ENCODE measurements at places on chromosomes 3 and 15. TPM values are rescaled to one million over a fixed set of nuclear protein-coding genes. Genes with fewer than 3 reads are reported as not detected.

MEIS2 gene
- total RNA-seq, result 151 TPM

GRCh38 chr3:125061170-125061569 lies 5.4 kb upstream of the HEG1 start:
- DNase-seq, result no peak

DNA sequence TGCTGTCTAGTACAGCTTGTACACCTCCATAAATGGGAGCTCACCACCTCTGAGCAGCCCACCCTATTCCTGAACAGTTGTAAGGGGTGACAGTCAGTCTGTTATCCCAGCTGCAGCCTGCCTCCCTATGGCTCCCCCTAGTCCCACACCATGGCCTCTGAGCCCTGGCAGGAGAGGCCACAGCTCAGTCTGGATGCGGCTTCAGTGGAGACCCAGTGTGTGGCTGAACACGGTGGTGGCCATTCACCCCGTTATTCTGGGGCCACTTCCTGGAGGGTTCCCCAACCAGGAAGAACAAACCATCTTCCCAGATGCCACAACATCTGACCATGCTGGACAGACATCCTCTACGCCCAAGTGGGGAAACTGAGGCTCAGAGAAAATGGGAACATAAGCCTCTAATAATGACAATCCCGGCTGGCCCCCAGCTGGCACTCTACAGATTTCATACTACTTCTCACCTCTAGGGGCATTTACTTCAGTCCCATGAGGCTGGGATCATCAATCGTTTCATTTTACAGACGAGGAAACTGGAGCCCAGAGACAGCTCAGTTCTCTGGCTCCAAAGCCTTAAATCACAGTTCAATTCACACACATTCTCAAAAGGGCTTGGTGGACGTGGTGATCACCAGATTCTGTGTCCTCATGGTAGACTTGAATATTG lies 9.2 kb upstream of the GRIP2 start:
- DNase-seq, result no peak

DNA sequence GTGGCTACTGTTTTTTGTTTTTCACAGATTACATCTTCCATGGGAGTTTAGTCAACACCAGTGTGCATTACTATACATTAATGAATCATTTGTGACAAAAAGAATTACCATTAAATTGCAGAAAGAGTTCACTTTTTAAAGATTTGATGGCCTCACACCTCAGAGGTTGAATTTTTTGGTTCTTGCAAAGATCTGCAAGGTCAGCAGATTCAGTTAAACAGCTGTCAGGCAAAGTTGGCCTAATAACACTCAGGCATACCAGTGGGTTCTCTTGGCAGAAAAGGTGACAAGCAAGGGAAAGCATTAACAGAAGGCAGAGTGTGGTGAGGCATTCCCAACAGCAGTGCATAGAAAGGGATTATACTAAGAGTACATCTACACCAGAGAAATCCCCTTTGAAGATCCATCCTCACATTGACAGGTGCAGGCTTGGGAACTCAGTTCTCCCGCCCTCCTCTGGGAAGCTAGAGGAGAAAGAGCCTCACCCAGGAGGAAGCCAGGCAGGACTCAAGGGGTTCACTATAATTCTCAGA lies 24.3 kb upstream of the PTX3 start:
- no peak for DNase-seq

DNA sequence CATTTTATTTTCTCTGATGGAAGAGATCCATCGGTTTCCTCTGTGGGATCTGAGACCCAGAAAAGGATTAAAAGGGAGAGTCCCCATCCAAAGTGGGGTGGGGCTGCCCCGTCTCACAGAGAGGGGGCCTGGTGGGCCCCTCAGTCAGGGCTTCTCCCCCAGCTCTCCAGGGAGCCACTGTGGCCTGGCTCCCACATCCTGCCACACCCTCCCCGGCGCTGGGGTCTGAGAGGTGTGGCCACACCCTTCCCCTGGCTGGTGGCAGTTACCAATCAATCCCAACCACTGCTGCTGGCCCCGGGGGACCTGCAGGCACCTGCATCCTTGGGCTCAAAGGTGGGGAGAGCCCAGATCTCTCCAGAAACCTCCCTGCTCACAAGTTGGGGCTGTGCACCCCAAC lies 161.8 kb upstream of the IQSEC1 start:
- no peak for DNase-seq

Measured in occipital lobe (tissue), 3 donors.